Stimulated activated CD8-positive, alpha-beta memory T cell treated with anti-CD3 and anti-CD28 coated beads, Interleukin-7, amount 100 ng/mL, for 1 hour (primary cell): ENCODE measurements at places on chromosomes 12 and 14.

DNA sequence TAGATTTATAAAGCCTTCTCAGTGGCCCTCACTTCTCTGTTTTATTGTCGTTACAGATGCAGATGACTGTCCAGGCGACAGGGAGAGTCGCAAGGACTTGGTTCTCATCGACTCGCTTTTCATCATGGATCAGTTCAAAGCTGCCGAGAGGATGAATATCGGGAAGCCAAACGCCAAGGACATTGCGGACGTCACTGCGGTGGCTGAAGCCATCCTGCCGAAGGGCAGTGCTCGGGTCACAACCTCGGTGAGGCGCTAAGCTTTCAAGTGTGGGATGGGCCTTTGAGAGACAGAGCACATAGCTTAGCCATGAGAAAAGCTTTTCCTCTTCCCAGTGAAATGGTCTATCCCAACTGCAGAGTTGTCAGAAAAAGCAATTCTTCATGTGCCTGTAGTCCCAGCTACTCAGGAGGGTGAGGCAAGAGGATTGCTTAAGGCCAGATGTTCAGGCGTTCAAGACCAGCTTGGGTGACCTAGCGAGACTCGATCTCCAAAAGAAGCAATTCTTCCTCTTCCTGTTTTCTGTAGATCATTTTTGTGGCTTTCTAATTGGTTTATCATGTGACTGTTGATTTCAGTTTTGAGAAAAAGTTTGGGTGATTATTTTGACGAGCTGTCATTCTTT lies 56.4 kb downstream of the EP400 start:
- DNase-seq: no peak

GRCh38 chr12:111398530-111398929 lies 7.2 kb upstream of the SH2B3 start:
- DNase-seq: no peak

GRCh38 chr14:103688906-103689902 lies 26.0 kb downstream of the XRCC3 start:
- no peak for DNase-seq

- no peak for DNase-seq
These were observed 22.7 kb upstream of the LTA4H start for GRCh38 chr12:96057986-96058553.

GRCh38 chr12:57025196-57025595 lies 8.9 kb upstream of the TAC3 start:
- no peak for DNase-seq

DNA sequence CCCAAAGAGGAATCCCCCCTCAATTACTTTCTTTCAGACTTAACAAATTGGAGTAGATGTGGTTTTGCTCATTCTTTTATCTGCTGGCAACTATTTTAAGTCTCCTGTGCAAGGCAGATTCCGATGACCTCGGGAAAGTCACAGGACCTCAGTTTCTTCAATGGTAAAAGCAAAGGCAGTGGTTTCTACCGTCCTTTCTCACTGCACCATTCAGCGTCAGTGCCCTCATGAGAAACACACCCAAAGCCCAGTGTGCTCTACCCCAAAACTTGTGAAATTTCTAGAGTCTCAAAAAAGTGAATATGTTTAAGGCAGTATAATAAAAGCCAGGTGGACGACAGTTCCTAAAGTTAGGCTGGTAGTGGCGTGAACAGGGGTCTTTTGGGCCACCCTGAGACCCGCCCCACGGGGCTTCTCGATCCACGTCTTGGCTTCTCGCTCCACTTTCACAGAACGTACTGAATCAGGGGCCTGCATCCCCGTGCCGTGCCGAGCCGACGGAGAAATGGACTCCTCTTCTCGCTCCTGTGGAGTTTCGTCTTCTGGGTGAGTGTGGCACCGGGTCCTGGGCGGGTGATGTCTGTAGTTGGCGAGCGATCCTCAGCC lies 1.3 kb upstream of the ARHGAP5 start:
- peak; percentile 5 for DNase-seq

- DNase-seq: no peak
These were observed 197.0 kb downstream of the ERC1 start for GRCh38 chr12:1188016-1188415.

DNA sequence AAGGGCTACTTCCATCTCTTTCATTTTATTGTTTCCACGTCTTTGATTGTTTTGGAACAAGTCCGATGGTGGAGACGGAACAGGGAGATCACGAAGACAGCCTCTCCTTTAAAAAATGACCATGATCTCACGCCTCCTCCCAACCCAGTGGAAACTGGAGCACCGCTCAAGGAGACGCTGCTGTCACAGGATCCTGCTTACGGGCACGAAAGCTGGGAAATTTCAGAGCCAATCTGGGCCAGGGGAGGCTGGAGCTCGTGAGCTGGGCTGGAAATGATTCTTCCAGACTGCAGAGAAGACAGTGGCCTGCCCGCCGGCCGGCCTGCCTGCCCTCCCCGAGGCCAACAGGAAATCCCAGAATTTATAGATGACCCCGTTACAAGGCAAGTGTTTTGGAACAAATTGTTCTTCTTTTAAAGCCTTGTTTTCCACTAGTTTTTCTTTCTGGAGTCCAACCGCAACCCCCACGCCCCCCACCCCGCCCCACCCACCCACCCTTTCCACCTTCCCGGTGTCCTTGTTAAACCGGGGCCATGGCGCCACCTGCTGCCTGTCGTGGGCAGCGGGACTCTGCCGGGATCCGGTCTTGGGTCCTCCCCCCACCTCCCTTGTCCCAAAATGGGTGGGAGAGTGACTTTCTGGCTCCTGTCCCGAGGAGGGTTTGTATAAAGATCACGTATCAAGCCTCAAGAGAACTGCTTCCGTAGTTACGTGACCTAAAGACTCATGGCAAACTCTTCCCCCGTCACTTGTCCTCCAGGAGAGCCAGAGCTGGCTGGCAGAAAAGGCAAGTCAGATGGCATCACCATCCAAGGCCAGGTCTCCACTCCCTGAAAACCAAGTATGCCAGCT lies 40.3 kb downstream of the MAP1LC3B2 start:
- DNase-seq: peak; percentile 5

- DNase-seq: no peak
These were observed 85.5 kb downstream of the STAB2 start for GRCh38 chr12:103672401-103673119.
